ENCODE measurements at places on chromosomes 3 and 15.

- no peak for DNase-seq
Observed at GRCh38 chr3:171643681-171644080, 166.6 kb downstream of the PLD1 start.

DNA sequence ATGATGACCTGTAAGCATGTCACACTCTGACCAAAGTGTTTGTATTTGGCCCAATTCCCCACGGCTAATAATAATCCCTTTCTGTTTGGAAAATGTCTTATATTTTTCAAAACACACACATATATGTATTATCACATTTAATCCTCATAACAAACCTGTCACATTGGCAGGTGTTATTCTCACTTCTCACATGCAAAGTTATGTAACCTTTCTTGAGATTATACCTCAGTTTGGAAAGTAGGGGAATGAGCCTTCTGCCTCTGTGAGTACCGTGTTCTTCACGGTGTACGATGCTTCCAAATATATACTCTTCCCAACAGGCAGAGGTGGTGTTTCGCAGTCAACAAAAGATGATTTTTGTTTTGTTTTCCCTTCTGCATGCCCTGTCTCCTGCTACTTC lies 205.6 kb downstream of the TP63 start:
- DNase-seq = no peak

DNA sequence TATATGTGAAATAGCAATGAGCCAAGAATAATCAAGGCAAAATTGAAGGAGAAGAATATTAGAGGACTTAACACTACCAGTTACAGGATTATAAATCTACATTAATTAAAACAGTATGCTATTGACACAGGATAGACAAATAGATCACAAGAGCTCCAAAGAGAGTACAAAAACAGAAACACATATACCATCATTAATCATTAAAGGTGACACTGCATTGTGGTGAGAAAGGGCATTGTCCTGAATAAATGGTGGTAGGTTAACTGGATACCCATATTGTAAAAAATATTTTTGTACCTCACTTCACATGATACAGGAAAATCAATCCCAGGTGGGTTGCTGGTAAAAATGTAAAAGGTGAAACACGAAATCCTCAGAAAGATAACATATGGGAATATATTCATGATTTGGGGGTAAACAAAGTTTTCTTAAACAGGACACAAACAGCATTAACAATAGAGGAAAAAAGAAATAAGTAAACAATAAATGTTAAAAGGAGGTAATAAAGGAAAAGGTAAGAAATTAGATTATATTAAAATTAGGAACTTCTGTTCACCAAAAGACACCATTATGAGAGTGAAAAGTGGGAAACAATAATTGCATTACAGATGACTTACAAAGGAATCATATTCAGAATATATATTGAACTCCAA lies 145.2 kb downstream of the THRB start:
- DNase-seq = no peak

DNA sequence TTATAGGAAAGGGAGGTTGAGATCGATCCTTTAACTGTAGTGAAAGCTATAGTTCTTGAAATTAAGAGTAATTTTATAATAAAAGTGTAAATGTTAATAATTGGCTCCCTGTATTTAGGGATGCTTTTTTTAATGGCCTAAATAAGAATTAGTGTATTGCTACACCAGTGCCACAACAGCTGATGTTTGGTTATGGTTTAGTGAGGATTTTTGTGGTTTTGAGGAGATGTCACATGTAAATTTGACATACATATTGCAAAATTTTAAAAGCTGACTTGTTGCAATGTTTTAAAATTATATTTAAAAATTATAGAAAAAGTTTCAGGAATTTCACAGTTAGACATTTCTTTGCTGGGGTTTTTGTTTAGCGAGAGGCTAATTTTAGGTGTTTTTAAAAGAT lies 3.9 kb downstream of the TSC22D2 start:
- DNase-seq = no peak

DNA sequence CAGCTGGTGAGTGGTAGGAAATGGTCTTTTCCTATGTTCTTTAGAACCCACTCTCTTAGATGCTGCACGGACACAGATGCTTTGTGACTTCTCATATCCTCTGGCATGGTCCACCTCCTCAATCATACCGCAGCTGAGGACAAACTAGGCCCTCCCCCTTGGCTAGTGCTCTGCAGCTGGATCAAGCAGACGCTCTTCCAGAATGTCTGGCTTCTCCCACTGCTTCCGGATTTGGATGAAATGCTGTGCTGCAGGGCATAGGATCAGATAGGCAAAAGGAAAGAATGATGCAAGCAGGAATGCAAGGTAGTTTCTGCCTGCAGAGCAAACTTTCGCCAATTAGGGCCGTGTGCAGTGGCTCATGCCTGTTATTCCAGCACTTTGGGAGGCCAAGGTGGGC lies 75.7 kb upstream of the SLC4A7 start:
- DNase-seq = no peak

DNA sequence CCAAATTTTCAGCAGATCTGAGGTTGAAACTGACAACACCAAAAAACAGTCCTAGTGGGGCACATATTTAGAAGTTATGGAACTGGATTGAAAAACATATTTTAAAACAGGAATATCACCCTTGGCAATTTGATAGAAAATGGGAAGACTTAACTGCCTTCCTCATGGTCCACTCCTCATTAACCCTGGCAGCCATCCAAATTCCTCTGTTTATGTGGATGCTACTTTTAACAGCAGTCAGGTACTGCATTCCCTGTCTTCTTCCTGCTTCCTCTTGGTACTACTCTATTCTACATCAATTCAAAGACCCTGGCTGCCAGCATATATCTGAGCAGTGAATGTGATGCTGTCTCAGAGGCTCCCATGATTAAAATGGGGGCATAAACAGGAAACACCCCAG lies 54.3 kb downstream of the PDE8A start:
- DNase-seq = no peak

DNA sequence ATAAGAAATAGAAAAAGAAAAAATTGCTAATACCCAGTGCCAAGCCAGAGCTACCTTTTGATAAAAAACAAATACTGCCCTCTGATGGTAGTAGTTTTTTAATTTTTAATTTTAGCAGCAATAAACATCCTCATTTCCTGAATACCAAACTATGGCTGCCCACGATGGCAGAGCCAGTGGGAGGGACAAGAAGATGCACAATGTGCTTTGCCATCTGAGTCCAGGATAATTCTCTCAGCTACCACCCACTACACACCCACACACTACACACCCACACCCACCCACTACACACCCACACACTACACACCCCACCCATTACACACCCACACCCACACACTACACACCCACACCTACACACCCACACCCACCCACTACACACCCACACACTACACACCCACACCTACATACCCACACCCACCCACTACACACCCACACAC lies 17.8 kb downstream of the CEP19 start:
- DNase-seq = no peak

DNA sequence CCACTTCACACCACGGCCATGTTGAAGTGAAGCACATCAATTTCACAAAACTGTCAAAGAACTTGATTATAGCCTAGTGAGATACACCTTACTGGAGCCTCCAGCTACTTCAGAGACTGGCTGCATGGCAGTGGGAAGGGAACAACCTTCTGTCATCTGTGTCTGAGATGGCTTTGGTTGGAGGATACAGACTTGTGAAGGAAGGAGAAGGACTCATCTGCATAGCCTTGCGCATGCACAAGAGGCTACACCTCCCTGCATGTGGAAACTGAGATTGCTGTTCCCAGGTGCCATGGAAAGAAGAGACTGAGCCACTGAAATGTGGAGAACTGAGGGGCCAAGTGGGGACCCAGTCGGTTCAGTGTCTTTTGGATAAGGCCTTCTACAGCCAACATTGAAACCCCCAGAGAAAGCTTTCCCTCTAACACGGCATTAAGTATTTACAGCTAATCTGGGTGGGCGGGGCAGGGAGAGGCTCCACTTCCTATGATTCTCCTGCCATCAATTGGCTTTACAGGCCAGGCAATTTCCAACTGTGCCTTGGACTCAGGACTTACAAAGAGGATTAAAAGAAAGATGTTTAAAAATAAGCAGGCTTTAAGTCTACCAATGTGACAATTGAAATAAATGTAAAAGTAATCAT lies 58.8 kb downstream of the IL16 start:
- DNase-seq = no peak

DNA sequence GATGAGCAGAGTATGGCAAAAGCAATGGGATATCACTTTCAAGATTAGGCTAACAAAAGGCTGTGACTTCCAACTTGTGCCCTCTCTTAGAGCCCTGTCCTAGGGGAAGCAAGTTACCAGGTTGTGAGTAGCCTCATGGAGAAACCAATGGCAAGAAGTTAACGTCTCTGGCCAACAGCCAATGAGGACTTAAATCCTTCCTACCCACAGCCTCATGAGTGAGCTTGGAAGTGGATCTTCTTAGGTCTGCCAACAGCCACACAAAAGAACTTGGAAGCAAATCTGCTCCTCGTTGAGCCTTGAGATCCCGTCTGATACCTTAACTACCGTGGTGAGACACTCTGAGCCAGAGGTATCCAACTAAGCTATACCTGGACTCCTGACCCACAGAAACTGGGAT lies 5.7 kb downstream of the NME9 start:
- DNase-seq = no peak

DNA sequence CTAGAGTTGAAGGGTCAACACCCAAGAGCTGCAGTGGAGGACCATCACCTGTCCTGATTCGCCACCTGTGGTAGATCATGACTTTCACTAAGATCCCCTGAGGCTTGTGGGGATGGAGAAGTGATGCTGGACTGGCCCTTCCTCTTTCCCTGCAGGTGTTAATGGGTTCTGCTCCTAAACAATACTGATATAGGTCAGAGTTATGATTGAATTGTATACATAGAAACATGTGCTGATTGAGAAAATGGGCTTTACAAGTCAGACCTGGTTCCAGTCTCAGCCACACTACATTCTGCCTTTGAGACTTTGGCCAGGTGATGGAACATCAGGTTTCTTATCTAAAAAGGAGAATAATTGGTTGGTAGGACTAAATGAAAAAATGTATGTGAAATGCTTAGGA lies 418.9 kb upstream of the TPRG1 start:
- no peak for DNase-seq

DNA sequence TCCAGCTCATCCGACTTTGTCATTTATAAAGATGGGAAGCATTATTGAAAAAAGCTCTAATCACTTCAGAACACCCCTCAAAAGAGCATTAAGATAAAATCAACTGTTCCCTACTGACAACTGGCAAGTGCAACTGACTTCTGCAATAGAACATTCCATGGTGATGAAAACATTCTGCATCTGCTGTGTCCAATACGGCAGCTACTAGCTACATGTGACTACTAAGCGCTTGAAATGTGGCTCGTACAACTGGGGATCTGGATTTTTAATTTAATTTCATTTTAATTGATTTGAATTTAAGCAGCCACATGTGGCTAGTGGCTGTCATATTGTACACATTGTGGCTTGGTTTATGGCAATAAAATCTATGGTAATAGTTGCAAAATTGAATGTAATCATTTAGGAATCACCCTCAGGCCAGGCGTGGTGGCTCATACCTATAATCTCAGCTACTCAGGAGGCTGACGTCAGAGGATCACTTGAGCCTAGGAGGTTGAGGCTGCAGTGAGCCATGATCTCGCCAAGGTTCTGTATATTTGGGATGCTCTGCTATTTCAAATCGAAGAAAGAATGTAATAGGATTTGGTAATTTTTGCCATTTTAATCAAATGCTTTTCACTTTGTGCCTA lies 390.3 kb downstream of the GABRB3 start:
- DNase-seq = no peak

DNA sequence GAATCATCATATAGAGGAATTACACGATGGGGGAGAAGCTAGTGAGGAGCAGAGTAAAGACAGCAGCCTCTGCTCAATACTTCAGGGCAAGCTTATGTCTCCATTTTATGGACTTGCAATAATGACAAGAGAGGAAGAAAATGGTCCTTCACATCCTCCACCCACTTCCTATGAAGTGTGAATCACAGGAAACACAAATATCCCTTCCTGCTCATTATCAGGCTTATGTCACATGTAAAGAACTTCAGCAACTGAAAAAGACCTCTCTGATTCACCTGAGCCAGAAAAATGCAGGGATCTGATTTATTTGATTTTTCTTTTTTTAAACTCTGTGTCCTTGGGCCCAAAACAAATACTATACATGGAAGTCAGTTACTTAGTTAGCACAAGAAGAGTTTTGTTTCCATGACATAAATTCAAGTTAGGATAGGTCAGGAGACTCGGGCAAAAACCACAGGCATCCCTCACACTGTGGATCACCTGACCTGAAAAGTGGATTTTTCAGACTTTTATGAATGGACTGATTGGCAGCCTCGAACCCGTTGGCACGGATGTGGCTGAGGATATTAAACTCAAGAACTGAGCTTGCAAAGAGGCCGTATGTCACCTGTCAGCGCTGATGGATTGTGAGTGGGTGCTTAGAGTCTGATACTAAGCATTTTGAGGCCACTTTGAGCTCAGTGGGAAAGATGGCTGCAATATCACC lies 620.8 kb upstream of the MDFIC2 start:
- no peak for DNase-seq

- DNase-seq = peak; percentile 40
Observed at GRCh38 chr15:92082006-92082843, 228.7 kb downstream of the SLCO3A1 start.

GRCh38 chr3:8519156-8519555 lies 17.5 kb downstream of the LMCD1 start:
- DNase-seq = no peak

DNA sequence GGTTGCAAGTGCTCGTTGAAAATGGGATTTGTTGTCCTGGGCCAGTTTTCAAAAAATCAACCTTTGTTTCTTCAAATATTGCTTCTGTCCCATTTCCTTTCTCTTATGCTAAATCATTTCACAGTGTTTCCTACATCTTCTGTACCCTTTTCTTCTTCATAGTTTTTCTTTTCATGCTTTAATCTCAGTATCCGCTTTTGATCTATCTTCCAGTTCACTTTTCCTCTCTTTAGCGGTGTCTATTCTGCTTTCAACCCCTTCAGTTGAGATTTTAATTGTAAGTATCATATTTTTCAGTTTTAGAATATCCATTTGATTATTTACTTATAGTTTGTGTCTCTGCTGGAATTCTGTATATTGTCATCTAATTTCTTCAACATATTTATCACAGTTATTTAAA lies 311.7 kb upstream of the TPM1 start:
- DNase-seq = no peak

- no peak for DNase-seq
Observed at GRCh38 chr3:12758025-12758781, 856 bp downstream of the TMEM40 start.

DNA sequence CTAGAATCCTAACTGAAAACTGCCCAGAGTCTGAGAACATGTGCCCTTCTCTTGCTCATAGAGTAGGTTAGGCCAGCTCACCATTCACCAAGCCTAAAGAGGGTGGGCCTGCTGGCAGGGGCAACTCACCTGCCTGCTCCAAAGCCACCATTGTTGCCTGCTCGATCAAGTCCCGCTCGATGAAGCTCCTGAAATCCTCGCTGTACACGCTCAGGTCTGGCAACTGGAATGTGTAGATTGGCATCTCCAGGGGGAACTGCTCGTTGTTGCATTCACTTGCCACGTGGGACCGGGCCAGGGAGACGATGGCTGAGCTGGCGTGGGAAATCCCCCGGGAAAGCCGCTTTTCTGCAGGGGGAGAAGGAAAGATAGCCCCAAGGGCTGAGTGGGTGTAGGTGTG lies 232.2 kb downstream of the KLF13 start:
- DNase-seq = no peak

Measured in NCI-H1417 treated with DMSO at 0.1 percent for 48 hours (cell line).